ENCODE measurements at places on chromosomes 13 and 19. TPM values are rescaled to one million over a fixed set of nuclear protein-coding genes. Genes with fewer than 3 reads are reported as not detected.

- no peak for DNase-seq
Observed at GRCh38 chr13:39684531-39685137, 29.2 kb downstream of the COG6 start.

- no peak for DNase-seq
Observed at GRCh38 chr19:49799271-49799797, 13.8 kb downstream of the FUZ start.

DNA sequence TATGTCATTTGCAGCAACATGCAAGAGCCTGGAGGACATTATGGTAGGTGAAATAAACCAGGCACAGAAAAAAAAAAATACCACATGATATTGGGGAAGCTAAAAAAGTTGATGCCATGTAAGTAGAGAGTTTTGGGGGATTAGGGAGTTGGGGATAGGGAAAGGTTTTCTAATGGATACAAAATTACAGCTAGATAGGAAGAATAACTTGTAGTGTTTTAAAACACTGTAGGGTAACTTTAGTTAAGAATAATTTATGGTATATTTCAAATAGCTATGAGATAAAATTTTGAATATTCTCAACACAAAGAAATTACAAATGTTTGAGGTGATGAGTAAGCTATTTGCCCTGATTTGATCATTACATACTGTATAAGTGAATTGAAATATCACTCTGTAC, 1456.7 kb upstream of the MIR17HG start:
- DNase-seq = no peak

GRCh38 chr19:40059624-40060023, 3.6 kb upstream of the ZNF780B start:
- no peak for DNase-seq

- no peak for DNase-seq
Observed at GRCh38 chr13:20171364-20171763, 10.5 kb upstream of the GJA3 start.

ITGBL1 gene
- total RNA-seq = 11.6 TPM

FFAR2 gene
- 0.47 TPM for total RNA-seq

- DNase-seq = no peak
Observed at GRCh38 chr19:6030214-6030507, 52.2 kb upstream of the RANBP3 start.

CIRBP gene
- total RNA-seq = 379 TPM

LRRC63 gene
- total RNA-seq = 0.15 TPM

DNA sequence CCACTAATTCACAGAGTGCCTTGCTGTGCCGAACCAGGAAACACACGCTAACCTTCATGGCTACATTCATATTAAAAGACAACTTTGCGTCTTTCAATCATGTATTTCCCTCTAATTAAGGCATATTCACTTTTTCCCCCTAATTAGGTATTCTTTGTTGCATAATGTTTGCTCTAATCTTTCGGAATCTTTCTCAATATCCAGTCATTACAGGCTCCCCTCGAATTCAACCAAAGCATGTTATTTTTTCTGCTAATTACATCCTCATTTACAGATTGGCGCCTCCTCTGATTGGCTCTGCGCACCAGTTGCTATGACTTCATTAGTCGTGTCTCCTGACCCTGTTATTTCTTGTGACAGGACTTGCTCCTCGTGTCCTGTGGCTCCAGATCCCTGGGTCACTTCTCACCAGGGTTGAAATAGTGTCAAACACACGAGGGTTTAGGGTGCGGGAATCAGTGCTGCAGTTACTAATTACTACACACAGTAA, 226.7 kb upstream of the TSHZ3 start:
- no peak for DNase-seq

LGALS7B gene
- total RNA-seq = not detected
